Inflammatory macrophage treated with lipopolysaccharide for 1 hour (primary cell): ENCODE measurements at places on chromosomes 3 and 15.

DNA sequence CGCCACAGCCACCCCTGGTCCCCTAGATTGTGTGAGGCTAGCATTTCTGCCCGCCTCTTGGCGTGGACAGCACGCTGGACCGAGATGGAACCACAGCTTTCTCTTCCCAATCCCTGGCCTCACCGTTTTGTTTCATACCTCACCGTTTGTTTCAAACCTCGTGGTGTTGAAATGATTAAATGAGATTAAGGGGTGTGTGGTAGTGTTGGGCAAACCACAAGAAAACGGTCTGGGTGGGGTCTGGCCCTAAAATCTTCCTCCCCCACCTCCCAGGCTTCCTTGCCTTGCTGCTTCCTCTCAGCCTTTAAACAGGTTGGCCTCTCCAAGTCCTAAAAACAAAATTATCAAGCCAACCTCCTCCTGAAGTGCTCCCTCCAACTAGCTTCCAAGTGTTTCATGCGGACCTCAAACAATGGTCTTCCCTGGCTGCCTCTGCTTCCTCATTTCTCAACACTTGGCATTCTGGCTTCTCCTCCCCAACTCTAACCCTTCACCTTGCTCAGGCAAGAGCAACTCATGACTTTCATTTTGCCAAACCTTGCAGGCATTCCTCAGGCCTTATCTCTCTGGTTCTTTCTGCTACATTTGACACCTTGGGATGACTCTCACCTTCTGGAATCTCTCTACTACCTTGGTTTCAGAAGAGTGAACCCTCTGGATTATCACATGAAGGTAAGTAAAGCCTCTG, 1.4 kb upstream of the ATP13A3 start:
- DNase-seq, result peak; percentile 66

GRCh38 chr3:13053893-13054292, 19.3 kb downstream of the IQSEC1 start:
- no peak for DNase-seq

DNA sequence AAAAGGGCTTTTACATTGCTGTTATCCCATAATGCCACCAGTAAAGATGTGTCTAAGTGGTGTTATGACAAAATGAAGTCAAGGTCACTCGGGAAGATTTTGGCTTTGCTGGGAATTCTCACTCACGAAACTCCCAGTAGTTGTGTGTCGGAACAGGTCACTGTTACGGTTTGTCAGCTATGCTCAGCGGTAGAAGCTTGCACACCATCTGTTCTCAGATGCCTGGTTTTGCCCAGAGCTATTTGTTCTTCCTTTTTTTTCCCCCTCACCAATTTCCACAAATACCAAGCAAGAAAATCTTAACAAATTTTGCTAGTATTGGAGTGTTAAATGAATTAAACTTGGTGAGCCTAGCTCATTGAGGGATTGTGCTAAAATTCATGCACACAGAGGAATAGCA, 915.1 kb downstream of the MCTP2 start:
- no peak for DNase-seq

DNA sequence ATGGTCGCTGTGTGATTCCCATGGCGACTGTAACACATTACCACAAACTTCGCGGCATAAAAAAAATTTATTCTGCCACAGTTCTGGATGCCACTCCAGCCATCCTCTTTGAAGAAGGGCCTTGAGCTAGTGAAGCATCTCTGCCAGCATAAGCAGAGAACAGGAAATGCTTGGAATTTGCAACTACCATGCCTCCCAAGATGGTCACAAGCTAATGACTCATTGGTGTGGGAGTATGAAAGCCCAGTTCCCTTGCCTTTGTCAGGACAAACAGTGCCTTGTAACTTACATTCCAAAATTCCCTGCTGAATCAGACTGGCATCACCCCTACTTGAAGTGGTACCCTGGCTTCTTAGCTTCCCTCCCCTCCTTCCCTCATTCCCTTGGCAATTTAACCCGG, 129.7 kb downstream of the PROS1 start:
- peak; percentile 16 for DNase-seq

GRCh38 chr3:27166888-27167287, 202.3 kb downstream of the NEK10 start:
- DNase-seq, result no peak

DNA sequence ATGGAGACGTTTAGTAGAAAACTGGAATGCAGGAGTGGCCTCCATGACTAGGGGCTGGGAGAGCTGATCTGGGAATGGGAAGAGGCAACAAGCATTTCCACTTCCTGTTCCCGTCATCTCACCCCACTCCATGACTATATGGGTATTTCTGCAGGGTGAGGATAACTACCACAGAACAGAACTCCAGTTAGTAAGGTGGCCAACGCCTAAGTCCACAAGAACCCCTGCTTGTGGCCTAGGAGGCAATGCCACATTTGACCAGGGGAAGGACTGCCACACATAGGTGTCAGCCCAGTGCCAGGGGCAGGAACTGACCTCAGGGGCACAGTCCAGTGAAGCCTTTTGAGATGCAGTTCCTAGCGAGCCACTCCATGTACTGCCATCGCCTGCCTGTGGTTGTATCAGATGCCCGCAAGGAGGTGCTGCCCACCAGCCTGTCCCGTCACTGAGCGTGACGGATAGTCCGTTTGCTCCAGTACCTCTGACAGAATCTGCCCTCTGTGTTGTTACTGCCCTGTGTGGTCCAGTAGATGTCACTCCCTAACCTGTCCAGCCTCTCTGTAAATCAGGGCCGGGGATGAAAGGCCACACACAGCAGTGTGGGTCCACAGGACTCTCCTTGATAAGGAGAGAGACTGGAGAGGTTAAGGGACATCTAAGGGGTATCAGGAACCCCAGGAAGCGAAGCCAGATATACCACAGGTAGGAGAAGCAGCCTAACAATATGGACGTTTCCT, 3.5 kb upstream of the MTFMT start:
- DNase-seq, result peak; percentile 64

- DNase-seq, result peak; percentile 35
Observed at GRCh38 chr3:12138044-12138443, 20.7 kb downstream of the TIMP4 start.

DNA sequence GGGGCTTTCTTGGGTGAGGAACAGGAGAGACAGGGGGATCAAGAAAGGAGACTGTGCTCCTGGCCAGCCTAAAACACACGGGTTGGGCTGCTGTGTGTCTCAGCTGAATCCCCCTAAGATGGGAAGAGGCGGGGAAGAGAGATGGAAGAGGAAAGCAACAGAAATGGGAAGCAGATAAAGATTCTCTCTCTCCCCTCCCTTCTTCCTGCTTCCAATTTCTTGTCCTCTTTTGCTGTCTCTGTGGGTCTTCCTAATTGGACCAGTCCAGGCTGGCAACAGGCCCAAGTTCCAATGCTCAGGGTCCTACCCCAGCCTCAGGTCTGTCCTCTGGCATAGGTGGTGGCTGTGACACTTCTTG, 7.1 kb downstream of the ISLR2 start:
- no peak for DNase-seq

DNA sequence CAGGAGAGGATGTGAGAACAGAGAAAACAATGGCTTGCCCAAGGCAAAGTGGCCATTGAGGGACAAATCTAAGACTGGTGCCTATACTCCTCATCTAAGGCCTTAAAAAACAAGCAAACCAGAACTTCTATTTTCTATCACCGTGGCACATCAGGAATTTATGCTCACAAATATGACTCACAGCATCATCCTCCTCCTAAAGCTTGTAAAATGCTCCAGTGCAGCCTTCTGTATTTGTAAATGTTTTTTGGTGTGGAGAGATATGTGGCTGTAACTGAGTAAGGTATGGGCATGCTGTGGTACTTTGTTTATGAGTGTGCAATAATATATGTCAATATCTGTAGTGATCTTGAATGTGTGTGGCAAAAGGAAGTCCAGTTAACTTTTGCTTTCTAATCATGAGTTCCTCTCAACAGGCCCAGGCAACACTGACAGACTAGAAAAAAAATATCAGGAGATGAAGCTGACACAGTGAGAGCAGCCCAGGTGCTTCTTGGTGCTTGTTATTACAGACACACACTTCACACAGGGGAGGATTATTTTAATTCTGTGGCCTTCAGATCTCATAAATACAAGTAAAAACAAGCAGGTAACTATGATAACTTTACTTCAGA, 60.3 kb downstream of the CTNNB1 start:
- DNase-seq, result no peak

DNA sequence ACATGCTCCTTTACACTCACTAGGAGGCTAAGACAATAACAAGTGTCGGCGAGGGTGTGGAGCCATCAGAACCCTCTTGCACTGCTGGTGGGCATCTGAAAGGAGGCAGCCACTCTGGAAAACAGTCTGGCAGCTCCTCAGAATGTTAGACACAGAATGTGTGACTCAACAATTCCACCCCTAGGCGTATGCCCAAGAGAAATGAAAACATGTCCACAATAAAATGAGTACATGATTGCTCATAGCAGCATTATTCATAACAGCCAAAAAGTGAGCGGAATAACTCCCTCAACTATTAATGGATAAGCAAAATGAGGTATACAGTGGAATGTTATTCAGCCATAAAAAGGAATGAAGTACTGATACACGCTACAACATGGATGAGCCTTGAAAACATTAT, 57.8 kb downstream of the WNT7A start:
- no peak for DNase-seq

- no peak for DNase-seq
Observed at GRCh38 chr3:41188306-41188705, 11.0 kb upstream of the CTNNB1 start.

DNA sequence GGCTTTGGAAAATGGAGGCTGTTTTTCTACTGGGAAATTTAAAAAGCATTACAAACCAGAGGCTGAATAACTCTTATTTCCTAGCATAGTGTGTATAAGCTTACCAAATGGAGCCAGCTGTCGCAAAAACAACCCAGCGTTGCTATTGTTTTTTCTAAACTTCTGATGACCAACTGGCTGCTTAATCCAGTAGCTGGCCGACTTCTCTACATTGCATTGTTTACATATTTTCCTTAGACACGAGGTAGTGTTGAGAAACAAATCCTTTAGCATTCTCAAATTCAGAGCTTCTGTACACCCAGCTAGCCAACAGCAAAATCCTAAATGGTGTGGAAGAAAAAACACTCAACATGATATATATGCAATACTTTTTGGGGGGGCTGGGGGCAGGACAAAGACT, 161.0 kb upstream of the ADAMTS9 start:
- DNase-seq, result no peak

DNA sequence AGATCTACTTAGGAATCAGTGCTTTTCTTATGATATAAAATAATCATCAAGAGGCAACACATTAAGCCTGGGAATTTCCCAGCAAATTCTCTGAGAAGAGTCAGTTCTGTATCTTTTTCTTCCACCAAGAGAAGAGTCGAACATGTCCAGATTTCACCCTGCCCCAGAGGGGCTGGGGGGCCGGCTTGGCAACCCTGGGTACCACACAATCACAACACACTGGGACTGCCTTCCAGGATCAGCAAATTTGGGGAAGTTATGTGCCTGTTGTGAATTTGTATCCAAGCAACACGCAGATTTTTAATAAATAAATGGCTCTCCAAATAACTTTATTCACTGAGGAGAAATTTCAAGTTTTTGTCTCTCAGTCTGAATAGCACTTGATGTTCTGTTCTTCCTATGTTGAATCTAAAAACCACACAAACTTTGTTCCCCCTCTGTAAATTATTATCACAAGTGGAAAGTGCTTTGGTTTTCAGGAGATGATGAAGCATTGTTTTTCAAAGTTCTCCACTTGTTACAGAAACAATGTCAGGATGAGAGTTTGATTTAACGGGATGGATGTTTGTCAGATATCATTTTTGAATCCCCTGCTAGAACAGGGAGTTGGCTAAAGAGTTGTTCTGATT, 357.2 kb downstream of the ZNF385D start:
- no peak for DNase-seq

DNA sequence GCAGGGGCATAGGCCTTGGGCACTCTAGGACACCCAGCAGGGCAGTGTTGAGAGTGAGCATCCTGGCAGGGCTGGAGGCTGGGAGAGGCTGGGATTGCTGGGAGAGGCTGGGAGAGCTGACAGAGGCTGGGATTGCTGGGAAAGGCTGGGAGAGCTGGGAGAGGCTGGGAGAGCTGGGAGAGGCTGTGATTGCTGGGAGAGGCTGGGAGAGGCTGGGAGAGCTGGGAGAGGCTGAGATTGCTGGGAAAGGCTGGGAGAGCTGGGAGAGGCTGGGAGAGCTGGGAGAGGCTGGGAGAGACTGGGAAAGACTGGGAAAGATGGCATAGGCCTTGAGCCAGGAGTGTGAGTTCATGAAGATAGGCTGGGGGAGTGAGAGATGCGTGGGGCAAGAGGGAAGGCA, 77.8 kb downstream of the MESD start:
- no peak for DNase-seq

GRCh38 chr3:64625381-64625780, 62.4 kb downstream of the ADAMTS9 start:
- no peak for DNase-seq

DNA sequence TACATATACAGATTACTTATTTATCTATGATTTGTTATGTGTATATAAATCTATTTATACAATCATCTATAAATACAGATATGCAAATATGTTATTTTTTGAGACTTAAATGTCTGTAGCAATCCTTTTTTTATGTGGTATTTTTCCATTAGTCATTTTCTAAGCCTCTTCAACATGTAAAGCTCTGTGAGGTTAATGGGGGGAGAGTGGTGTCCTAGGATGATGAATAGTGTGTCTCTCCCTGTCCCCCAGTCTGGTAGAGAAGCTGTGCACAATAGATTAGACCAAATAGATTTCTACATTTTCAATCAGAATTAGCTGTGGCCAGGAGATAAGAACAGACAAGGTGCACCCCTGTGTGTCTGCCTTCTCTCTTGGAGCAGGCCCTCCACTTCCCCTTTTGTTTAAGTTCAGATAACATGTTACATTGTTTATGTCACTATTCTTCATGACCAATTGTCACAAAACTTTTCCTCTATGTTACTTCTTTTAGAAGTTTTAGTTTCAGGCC, 453.9 kb downstream of the LPP start:
- no peak for DNase-seq

DNA sequence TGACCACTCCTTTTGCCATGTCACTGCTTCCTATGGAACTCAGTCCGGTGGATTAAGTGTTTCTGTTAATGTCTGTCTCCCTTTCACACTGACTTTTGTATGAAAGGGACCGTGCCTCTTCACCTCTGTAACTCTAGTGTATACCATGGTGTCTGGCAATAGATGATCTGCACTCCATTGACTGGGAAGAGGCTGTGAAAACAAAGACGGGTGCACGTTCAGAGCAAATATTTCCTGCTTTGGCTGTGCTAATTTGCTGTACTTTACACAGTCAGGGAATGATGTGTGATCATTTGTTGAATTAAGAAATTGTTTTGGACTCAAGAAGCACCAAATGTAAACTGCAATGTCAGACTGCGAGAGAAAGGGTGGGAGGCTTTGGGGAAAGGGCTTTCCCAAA, 315.2 kb downstream of the RORA start:
- no peak for DNase-seq

- DNase-seq, result no peak
Observed at GRCh38 chr3:171401432-171401831, 58.8 kb downstream of the TNIK start.

GRCh38 chr3:14145670-14146380, 21.0 kb downstream of the TMEM43 start:
- DNase-seq, result no peak

GRCh38 chr15:41950127-41950483, 22.3 kb downstream of the EHD4 start:
- DNase-seq, result no peak
